ENCODE measurements at places on chromosomes 2 and 18. TPM values are rescaled to one million over a fixed set of nuclear protein-coding genes. Genes with fewer than 3 reads are reported as not detected.

FAM110C gene
- total RNA-seq = 9.2 TPM

GKN1 gene
- not detected for total RNA-seq

DNA sequence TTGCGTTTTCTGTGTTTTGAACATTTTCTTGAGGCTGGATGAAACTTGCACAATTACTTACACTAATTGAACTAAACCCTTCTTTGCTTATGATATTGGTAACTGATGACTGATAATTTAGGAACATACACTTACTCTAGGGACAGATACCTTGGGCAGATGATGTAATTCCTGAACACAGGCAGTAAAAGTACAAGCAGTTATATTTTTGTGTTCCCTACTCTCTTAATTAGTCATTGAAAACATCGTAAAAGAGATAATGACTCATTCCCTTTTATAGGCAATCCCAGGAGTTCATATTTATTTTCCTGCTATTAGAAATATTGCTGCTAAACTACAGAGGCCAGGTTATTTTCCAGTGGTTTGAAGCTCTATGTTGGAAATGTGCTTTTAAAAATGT lies 46.4 kb downstream of the CCDC85A start:
- DNase-seq = peak; percentile 37

DNA sequence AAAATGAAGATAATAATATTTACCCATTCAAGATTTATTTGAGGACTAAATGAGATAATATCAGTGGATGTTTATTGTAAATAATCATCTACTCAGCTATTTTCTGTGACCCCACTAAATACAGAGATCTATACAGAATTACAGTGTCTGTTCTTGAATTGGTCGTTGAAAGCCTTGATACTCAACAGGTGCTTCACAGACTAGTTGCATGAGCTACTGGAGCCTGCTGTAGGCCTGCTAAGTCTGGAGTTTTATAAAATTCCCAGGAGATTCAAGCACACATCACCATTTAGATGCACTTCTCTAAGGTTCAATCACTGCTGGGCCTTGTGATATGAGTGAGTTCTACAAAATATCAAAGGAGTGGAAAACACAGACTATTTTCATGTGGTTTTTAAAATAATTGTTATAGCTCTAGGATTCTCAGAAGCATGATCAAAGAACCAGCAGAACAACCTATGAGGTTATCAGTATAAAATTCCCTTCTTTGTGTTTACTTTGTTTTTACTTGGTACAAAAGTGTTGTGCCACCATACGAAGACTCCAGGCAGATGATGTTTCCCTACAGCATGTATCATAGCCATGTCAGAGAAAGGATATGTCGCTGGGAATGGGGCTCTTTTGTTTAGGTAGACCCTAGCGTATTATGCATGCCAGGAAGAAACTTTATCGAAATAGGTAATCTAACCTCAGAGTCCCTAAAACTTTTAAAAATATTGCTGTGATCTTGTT lies 7.1 kb downstream of the SULT1C4 start:
- DNase-seq = no peak

GRCh38 chr18:42094875-42095274 lies 139.8 kb downstream of the PIK3C3 start:
- DNase-seq = no peak

- DNase-seq = no peak
These were observed 6.8 kb downstream of the PPP1CB start for GRCh38 chr2:28758459-28758858.
